T-helper 9 cell (primary cell): ENCODE measurements at places on chromosomes 11 and 22.
A peak's percentile ranks its signal among the peaks of the same experiment; 100 is the strongest.

GRCh38 chr11:73269459-73270015, 2.6 kb upstream of the P2RY6 start:
- no peak for DNase-seq

GRCh38 chr11:22510741-22511140, 114.9 kb downstream of the FANCF start:
- no peak for DNase-seq

- no peak for DNase-seq
Observed at GRCh38 chr11:69950120-69950519, 128.0 kb upstream of the ANO1 start.

GRCh38 chr11:80816966-80817365, 1376.1 kb upstream of the TENM4 start:
- DNase-seq, result no peak

DNA sequence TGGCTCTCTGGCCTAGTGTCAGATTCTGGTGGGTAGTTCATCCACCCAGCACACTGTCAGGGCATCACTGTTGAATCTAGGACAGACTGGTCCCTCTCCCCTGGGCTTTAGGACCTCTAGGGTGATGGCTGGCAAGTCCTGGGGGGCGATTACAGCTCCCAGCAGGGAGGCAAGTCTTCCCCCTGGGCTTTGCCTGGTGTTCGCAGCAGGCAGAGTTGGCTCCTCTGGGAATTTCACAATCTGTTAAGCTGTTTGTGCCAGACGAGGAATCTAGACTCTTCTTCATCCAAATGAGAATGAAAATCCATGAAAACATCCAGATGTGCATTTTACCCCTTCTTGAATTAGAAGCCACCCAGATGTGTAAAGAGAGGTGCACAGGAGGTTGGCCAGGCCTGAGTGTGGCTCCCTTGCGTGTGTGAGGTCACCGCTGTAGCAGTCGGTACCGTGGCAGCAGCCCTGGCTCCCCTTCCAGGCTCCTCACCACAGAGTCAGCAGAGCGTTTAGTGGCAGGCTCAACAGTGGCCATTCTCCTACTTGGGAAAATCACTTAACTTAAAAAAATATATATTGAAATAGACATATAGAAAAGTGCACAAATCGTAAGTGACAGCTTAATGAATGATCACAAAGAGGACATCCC, 99.9 kb upstream of the TBCEL start:
- DNase-seq, result no peak

GRCh38 chr11:16361108-16361865, 4.9 kb upstream of the SOX6 start:
- DNase-seq, result no peak

DNA sequence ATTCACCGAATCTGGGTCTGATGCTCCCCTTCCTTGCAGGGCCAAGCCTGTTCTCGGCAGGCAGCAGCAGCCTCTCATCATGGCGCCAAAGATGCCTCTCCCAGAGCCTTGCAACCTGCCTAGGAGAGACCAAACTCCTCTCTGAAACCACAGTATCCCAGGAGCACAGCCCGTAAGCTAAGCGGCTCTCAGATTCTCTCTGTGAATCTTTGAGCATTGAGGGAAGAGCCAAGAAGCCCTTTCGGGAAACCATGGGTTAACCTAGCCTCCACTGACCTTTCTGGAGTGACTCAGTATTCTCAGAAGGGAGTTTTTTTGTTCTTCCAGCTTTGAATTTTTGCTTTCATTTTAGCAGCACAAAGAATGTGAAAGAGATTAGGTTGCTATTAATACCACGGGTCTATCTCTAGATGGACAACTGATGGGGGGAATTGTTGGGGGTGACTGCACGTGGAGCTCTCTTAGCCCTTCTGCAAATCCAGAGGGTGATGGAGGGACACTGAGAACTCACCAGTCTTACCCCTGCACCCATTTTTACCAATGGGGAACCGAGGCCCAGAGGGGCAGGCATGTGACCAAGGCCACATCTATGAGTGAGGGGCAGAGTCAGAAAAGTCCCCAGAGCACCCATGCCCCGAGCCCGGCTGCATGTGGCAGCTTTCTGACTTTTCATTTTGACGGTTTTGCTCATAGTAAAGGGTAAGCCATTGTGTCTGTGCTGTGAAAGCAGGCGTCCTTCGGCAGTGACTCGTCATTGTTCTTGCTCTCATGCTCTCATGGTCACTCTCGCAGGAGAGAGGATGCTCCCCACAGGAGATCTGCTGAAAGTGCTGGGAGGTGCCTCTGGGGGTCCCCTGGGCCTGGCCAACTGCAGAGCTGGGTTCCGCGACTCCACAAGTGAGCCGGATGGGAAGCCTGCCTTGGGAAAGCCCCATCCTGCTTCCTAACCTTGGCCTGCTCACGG, 36.0 kb downstream of the IRAG1 start:
- DNase-seq, result no peak

- no peak for DNase-seq
Observed at GRCh38 chr11:41659985-41660384, 200.5 kb upstream of the LRRC4C start.

DNA sequence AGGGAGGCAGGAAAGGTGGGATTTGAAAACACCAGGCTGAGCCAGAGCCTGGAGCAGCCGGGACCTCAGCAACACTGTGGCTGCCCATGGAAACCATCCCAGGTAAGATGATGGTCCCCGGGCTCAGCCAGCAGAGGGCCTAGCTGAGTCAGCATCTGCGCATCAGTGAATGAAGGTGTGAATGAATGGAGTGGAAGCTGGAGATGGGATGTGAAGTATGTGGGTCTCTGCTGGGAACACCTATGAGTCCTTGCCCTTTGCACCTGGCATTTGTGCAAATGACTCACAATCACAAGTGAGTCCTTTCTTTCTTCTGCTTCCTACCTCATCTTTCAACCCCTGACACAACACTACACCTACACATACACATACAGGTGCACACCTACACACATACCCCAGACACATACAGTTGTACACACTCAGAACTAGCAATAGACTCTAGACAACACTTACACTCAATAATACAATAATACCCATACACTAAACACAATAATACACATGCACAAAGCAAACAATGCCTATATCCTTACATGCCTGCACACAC, 62.8 kb upstream of the PRDM11 start:
- DNase-seq, result no peak

DNA sequence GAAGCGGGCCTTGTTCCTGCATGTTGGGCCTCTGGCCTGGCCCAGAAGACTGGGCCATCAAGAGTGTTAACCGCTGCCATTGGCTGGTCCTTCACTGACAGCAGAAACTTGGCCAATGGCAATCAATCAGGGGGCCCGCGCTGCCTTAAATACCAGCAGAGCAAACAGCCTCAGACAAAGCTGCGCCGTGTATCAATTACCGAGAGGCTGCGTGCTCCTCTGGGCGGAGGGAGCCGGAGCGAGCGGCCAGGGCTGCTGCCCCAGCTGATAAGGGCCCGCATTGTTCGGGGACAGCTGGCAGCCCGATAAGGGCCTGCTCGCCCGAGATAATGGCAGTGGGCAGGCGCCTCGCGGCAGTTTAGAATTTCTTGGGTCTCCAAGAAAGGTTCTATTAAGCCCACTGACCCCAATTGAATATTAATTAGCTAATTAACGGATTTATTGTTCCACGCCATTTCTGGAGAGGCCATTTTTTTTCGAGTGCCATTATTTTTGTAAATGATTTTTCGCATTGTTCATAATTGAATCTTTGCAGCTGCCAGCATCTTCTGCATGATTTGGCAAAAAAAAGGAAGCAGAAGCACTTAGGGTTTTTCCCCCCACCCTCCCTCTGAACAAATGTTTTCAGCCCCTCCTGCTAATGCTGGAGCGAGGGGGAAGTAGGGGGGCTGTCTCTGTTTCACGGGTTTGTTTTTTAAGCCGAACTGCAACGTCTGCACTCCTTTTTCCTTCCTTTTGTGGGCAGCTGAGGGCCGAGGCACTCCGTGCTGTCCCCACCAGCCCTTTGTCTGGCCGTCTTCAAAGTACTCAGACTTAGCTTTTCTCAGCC, 37.6 kb upstream of the RIC3 start:
- no peak for DNase-seq

- DNase-seq, result no peak
Observed at GRCh38 chr22:50674130-50674500, 1.5 kb downstream of the SHANK3 start.

GRCh38 chr11:108588287-108588686, 5.3 kb downstream of the EXPH5 start:
- DNase-seq, result no peak

DNA sequence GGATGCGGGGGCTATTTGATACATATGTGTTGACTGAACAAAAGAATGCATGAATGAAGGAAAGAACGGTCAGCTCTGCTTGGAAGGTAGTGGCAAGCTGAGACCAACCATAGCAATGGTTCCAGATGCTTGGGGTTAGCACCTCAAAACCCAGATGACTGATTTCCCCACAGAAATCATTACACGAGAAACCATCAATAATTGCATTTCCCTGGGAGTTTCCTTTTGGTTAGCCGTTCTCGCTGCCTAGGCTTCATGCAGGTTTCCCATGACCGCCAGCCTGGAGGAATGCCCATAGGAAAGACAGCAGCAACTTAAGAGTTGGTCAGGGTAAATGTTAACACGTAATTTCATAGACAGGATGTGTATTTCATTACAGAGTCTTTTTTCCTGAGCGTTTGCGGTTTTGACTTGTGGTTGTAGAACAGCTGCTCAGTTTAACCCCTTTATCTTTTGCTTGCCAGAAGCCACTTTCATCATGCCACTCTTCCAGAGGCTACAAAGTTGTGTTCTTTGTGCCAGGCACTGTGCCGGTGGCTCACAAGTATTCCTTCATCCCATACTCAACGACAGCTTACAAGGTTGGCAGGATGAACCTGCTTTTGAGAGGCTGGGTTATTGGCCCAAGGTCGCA, 2.8 kb downstream of the IL17RA start:
- peak; percentile 31 for DNase-seq

- DNase-seq, result no peak
Observed at GRCh38 chr11:63874511-63874910, 35.6 kb downstream of the MARK2 start.

DNA sequence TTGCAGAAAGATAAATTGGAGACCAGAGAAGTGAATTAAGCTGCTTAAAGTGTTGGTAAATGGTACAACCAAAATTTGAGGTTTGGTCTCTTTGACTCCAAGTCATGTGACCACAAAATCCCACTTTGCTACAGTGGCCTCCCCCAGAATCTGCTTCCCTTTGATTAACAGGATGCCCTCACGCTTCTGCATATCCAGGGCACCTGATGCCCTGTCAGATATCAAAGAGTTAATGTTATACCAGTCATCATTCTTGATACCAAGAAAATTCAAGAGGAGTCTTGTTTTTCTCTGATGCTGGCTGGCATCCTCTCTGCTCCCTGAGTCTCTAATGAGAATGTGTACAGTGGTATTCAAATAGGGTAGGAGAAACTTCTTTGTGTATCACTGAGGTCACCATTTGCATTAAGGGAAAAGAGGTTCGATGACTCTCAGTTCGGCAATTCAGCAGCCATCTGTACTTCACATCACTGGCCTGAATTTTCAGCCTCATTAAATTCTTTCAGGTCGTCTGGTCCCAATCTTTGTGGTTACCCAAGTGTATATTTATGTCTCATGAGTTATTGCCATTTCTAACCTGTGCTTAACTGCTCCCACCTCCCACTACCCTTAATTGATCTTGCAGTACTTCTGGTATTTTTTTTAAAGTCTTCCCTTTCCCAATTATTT, 73.9 kb downstream of the BDNF start:
- no peak for DNase-seq

DNA sequence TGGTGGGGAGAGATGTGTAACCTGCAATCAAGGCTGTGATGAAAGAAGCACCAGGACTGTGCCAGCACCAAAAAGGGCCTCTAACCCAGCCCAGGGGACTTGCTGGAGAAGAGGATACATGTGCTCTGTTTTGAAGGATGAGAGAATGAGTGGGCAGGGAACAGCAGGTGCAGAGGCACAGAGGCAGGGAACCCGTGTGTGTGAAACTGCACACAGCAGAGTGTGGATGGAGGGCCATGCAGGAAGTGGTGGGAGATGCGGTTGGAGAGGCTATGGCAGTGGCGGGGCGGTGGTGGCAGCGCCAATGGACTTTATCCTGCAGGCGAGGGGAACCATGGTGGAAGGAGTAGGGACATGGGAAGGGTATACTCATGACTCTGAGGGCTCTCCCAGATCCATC, 25.2 kb upstream of the LRRC32 start:
- no peak for DNase-seq

DNA sequence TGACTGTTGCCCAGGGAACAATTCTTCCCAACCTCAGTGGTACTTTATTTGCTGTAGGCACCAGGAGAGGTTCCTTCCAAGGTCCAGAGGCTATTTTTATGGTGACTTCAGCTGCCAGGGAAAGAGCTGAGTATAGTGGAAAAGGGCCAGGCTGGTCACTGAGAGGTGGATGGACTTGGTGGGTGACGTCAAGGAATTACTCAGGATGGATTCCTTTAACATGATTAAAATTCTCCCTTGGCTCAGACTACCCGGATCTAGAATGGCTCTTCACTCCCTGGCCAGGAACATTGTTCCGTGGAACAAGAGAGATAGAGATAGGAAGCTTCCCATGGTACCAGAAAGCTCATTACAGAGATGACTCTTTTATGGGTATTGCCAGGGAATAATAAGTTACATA, 8.7 kb upstream of the CALCA start:
- DNase-seq, result no peak

GRCh38 chr11:75461151-75461550, 28.1 kb upstream of the KLHL35 start:
- DNase-seq, result no peak

GRCh38 chr11:45658292-45658991, 7.0 kb downstream of the CHST1 start:
- no peak for DNase-seq

DNA sequence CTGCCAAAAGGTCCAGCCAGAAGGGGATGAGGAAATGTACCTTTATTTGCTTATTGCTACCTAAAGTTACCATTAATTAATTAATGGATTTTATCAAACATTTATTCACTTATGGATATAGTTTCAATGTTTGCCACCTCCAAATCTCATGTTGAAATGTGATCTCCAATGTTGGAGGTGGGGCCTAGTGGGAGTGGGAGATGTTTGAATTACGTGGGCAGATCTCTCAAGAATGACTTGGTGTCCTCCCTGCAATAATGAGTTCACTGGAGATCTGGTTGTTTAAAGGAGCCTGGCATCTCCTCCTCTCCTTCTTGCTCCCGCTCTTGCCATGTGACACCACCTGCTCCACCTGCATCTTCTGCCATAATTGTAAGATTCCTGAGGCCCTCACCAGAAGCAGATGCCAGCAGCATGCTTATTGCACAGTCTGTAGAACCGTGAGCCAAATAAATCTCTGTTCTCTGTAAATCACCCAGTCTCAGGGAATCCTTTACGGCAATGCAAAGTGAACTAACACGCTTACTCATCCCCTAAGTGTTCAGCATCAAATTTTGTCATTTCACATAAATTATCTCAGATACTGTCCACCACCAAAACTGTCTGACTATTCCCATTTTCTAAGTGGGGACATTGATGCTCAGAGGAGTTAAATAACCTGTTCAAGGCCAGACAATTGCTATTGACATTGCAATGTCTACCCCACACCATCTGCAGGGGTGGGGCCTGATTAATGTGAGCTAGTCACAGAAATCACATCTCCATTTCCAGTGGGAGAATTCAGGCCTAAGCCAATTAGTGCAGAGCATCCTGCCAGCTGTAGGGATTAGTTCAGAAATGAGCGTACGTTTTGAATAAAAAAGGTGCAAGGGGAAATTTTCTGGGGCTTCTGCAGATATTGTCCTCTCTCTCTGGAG, 51.6 kb upstream of the SYN3 start:
- no peak for DNase-seq
